Activated CD4-positive, alpha-beta T cell treated with anti-CD3 and anti-CD28 coated beads for 48 hours (primary cell): ENCODE measurements at places on chromosomes 3 and 15.

GRCh38 chr3:105304487-105304886 lies 62.2 kb upstream of the ALCAM start:
- DNase-seq, result no peak

GRCh38 chr3:44065311-44066094 lies 176.2 kb upstream of the TOPAZ1 start:
- no peak for DNase-seq

- no peak for DNase-seq
These were observed 27.1 kb downstream of the FAH start for GRCh38 chr15:80179935-80180334.

- no peak for DNase-seq
These were observed 189.4 kb upstream of the CD96 start for GRCh38 chr3:111352585-111352984.

DNA sequence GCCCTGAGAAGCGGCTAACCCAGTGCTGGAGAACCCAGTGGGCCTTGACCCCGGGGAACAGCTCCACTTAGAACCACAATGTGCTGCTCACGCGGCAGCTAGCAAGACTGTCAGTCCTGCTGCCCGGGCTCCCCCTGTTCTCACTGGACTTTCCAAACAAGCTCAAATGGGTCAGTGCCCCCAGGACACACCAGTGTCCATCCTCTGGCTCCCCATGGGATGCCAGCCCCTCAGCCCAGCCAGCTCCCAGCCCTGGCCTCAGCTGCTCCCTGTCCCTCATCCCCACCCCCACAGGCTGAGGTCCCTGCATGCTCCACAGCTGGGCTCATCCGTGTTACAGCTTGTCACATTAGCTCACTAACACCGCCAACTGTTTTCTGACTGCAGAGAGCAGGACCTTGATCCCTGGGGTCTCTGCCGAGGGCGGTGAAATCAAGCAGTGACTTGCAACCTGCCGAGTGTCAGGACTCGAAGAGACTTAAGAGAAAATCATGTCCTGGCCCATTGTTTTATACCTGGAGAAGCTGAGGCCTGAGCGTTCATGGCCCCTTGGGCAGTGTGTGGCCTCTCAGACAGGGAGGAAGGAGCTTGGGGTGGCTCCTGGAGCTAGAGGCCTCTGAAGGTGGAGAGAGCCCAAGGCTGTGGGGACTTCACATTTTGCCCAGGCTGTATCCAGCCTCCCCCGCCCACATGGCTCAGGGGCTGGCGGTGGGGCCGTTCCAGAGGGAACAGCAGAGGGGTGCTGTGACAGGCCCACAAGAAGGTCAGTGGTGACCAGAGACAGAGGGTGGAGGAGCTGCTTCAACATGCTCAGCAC lies 157.5 kb downstream of the MEGF11 start:
- DNase-seq, result no peak

DNA sequence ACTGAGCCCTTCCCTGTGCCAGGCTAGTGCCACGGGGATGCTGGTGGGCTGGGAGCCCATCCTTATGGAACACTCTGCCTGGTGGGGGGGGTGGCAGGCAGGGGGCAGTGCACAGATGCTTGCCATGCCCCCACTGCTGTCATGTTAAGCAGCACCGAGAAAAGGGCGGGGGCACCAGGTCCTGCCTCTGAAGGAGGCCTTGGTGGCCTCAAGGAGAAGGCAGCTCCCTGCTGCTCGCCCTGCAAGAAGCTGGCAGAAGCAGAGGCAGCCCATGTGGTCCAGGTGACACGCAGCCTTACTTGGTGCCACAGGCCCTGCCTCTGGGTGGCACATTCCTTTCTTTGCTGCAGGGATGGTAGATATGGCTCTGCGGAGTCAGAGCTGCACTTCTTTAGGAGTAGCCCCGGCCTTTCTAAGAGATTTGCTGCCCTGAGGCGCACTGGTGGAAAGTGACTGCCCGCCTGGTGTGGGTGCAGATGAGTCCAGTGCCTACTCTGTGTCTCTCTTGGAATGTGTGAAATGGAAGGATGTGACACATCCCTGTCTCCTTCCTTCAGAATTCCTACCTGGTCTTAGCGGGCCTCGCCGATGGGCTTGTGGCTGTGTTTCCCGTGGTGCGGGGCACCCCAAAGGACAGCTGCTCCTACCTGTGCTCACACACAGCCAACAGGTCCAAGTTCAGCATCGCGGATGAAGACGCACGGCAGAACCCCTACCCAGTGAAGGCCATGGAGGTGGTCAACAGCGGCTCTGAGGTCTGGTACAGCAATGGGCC lies 145.8 kb downstream of the LRRK1 start:
- DNase-seq, result no peak

DNA sequence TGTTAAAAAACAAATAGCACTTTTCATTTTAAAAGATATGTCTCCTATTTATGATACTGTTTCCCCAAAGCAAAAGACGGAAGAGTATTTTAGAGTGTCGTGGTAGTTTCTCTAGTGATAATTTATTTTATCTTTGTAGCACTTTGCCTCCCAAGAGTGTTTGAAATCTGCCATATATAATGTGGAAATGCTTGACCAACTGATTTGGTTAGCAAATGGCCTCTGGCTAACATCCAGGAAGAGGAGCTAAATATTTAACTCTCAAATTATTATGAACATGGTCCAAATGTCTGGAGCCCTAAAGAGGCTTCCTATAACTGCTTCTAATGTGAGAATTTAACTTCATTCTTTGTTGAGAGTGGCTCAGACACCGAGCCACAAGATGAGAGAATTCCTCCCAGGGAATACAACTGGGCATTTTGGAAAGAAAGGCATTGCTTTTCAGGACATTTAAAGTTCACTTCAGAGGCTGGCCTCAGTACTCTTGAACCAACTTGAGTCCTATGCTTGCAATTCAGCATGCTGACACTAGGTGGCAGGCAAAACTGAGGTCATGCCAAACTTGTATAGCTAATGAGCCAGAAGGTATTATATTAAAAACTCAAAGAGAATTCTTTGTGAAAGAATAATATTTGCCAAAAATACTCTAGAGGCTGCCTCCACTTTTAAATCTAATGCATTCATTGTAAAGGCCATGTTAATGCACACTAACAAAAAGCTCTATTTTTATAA lies 104.5 kb downstream of the RARB start:
- DNase-seq, result peak; percentile 66

DNA sequence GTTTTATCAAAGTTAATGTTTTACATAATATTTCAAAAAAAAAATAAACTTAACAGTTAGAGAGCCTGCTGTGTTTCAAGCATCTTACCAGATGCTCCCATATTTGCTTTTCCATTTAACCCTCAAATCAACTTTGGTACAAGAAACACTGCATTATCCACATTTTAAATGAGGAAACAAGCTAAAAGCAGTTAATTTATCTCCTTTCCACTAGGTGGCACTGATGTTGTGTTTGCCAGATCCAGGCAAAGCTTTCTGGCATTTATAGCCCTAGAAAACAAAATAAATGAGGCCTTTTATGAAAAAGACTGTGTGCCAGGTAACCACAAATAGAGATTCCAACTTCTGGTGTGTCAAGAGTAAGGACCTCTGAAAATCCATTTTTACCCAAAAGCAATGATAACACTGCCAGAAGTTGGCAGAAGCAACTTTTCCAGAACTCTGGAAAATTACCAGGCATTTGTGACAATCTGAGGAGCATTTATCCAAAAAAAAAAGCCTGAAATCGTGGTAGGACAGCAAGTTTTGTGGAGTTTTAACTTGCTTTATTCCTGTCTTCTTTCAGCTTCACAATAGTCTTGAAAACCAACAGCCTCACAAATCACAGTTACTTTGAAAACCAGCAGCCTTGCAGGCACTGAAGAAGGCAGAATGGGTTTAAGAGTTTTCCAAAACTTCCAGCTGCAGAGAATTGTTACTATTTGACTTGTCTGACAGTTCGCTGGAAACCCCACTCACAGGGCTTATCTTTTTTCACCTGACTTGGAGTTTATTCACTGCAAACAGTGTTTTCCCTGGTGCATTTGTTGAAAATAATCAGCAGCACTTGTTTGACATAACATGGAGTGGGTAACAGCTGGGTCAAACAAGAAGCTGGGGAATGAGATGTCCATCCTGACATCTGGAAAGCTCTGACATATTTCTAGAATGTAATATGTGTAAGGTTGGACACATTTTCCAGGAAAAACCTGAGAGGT lies 9.2 kb downstream of the FAM162A start:
- no peak for DNase-seq

- no peak for DNase-seq
These were observed 76.0 kb upstream of the HACD2 start for GRCh38 chr3:123660900-123661299.

- DNase-seq, result no peak
These were observed 40.7 kb downstream of the ARHGEF3 start for GRCh38 chr3:56761023-56761422.

DNA sequence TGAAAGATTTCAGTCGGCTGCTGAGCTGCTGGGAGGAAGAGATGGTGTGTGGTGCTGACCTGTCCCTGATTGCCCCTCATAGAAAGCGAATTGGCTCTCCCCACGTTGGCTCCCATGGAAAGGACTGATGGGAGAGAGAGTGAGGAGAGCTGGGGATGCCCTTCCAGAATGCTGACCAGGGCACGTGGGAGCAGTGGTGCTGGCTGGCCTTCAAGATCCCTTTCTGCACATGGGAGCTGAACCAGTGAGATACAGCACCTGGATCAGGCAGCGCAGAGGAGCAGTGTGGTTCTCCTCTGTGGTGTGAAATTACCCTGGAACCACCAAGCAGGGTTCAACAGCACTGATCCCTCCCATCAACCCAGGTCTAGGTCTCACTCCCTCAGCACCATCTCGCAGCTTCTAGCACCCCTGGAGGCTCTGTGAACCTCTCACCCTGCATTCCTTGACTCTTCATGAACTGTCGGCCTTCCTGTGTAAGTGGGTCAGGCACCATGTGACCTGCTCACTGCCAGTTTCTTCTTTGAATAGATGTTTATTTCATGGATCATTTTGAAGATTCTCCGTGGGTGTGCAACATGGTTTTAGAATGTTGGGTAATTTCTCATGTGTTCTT lies 55.7 kb downstream of the CACNA1D start:
- DNase-seq, result no peak
